ENCODE measurements at places on chromosomes 7 and 10.

DNA sequence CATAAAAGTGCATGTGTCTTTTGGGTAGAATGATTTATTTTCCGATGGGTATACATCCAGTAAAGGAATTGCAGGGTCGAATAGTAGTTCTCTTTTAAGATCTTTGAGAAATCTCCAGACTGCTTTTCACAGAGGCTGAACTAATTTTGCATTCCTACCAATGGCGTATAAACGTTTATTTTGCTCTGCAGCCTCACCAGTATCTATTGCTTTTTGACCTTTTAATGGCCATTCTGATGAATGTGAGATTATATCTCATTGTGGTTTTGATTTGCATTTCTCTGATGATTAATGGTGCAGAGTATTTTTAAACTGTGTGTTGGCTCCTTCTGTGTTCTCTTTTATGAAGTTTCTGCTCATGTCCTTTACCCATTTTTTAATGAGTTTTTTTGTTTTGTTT is 1020.1 kb downstream of the NXPH1 start:
- no peak for DNase-seq

- no peak for DNase-seq
Measured at GRCh38 chr7:43658718-43659548, 70.4 kb downstream of the COA1 start.

- DNase-seq = no peak
Measured at GRCh38 chr7:99551334-99551733, 580 bp downstream of the FAM200A start.

DNA sequence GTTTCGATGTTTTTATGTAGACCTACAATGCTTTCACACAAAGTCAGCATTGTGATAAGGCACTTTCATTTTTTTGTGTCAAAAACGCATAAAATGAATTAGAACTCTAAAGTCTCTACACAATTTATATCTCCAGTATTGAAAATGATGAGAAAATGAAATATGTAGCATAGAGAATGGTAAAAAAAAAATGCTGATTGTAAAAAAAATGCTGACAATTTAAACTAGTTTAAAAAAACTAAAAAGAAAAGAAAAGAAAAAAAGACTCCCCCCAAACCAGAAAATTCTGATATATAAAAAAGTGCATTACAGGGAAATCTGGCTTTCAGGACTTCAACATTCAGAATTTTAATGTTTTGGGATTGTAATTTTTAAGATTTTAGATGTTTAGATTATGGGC is 148.1 kb downstream of the FZD1 start:
- DNase-seq = no peak

GRCh38 chr10:124225467-124226270 is 132.3 kb upstream of the CHST15 start:
- no peak for DNase-seq

DNA sequence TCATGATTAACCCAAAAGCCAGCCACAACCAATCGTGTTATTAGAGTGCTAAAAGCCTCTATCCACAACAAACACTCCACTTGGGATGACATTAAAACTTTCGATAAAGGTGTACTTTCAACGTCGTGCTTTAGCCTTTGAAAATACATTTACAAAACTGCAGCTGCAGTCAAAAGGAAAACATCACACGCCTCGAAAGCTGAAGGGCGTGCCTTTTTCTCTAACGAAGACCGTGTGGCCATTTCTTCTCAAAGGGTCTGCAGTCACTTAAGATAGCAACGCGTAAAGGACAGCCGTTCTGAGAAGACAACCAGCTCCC is 1.1 kb downstream of the ARHGAP12 start:
- DNase-seq = peak; percentile 43

DNA sequence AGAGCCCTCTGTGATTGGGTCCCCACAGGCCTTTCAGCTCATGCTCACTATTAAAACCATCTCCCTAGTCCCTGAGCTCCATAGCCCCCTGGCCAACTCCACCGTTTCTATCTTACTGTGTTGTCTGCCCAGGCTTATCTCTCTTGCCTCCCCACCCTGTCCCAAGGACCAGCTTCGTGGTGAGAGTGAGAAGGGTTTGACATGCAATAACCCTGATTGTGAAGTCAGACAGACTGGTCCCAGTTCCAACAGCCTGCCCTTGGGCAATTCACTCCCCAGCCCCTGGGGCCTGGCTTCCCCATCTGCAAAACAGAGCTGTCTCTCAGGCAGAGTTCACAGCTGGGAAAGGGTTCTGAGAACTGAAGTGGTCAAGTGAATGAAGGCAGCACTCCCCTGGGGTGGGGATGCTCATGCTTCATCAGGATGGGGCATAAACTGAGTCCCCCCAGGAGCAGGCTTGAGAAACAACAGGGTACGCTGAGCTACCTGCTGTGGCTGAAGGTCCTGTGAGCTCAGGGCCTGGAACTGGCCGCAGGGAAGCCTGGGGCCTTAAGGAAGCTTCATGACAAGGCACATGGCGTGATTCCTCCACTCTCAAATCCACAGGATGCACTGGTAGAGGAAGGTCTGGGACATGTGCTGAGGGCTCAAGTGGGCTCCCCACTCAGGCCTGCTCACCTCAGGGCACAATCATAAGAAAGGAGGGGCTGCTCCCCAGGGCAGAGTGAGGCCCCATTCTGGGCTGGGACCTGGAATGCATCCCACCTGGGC is 1.8 kb upstream of the PPIF start:
- DNase-seq = no peak

DNA sequence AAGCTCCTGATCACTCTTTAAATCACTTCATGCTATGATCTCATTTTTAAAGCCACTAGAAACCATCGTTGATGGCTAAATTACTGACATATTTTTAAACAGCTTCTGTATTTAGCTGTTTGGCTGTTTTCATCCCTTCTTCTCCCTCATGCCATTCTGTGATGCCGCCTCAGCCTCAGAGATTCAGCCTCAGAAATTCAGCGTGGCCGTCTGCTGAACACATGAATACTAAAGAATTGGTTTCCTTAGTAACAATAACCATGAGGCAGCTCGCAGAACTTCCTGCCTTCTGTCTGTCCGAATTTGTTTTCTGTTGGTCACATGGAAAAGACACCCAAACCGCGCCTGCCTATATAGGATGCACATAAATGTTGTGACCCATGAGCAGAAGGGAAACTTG is 31.0 kb upstream of the FZD1 start:
- DNase-seq = no peak

- no peak for DNase-seq
Measured at GRCh38 chr10:76779796-76780301, 857.8 kb downstream of the KCNMA1 start.

- no peak for DNase-seq
Measured at GRCh38 chr10:21978191-21978862, 25.2 kb downstream of the DNAJC1 start.

DNA sequence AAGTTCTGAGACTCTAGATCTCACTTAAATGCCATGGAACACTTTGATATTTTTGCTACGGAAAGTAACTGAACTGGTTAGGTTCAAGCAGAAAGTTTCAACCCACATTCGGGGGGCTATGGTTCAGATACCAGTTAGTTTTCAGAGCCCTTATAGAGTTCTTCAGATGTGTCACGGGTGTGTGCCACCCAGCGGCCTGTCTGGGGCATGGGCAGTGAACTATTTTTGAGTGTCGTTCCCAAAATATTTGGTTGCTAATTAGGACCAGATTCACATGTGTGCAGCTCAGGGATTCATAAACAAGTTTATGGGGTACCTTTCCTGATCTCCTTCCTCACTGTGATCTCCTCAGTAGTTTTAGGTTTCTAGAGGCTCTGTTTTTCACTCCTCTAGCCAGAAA is 271.9 kb downstream of the C7orf25 start:
- no peak for DNase-seq

DNA sequence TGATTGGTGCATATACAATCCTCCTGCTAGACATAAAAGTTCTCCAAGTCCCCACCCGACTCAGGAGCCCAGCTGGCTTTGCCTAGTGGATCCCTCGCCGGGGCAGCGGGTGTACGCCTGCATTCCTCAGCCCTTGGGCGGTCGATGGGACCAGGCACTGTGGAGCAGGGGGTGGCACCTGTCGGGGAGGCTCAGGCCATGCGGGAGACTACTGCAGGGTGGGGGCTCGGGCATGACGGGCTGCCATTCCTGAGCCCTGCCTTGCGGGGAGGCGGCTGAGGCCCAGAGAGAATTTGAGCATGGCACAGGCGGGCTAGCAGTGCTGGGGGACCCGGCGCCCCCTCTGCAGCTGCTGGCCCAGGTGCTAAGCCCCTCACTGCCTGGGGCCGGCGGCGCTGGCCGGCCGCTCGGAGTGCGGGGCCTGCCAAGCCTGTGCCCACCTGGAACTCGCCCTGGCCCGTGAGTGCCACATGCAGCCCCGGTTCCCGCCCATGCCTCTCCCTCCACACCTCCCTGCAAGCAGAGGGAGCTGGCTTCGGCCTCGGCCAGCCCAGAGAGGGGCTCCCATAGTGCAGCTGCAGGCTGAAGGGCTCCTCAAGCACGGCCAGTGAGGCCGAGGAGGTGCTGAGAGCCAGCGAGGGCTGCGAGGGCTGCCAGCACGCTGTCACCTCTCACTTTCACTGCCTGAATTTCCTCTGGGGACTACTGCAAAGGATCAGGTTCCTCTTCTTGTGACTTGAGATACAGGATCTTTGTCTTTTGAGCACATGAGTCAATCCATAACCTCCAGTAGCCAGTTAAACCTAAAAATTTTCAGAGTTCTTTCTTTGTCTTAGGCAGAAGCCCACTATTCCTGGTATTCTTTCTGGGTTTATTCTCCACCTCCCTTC is 25.1 kb upstream of the ELOVL3 start:
- DNase-seq = no peak

- no peak for DNase-seq
Measured at GRCh38 chr10:106182542-106182941, 982.0 kb downstream of the SORCS1 start.

- DNase-seq = no peak
Measured at GRCh38 chr7:103059471-103059870, 15.1 kb downstream of the FBXL13 start.

- DNase-seq = no peak
Measured at GRCh38 chr7:151813997-151814396, 62.9 kb downstream of the PRKAG2 start.

GRCh38 chr10:28836435-28836743 is 159.1 kb downstream of the BAMBI start:
- no peak for DNase-seq

GRCh38 chr10:52903397-52903938 is 130.9 kb upstream of the MBL2 start:
- no peak for DNase-seq

DNA sequence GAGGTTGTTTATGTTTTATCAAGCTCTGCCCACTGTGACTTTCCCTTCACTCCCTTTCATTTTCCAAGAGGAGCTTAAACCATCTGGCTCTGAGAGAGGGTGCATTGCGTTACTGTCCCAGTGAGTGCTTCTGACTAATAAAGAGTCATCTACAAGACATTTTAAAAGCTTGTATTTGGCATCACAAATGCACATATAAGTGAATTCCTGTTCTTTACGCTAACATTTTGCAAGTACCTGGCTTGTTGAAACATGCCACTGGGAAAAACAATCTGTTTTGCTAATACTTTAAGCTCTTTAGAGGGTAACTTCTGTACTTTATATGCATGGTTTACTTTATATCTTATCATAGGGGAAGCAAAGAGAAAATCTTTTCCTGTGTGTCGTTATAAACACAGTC is 534.6 kb upstream of the POM121L12 start:
- DNase-seq = no peak

DNA sequence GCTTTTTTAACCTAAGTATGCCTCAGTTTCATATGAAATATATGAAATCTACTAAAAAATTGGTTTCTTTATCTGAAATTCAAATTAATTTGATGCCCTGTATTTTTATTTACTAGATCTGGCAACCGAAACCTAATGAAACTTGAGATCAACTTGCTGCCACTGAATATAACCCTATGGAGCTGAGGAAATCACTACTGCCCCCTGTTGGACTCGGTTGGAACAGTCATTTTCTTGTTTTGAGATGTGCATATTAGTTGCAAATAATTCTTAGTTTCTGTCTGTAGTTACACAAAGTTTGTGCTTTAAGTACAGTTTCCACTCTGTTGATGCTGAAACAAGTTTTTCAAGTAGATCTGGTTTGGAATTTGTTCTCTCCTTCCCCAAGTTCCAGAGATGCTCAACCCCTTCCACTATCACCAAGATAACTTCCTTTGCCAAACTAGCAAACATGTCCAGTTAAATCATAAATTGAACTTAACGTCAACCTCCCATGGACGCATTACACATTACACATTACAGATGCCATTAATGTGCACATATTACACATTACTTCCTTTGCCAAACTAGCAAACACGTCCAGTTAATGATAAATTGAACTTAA is 22.2 kb upstream of the EXOC4 start:
- peak; percentile 39 for DNase-seq

- no peak for DNase-seq
Measured at GRCh38 chr10:60363187-60363586, 26.5 kb downstream of the ANK3 start.
